Stomach (tissue), 19 donors: ENCODE measurements at places on chromosomes 5 and 9. TPM values are rescaled to one million over a fixed set of nuclear protein-coding genes. Genes with fewer than 3 reads are reported as not detected.

Gene ST8SIA4
- polyA plus RNA-seq: 0.38 TPM

Gene BTNL3
- polyA plus RNA-seq: 0.31 TPM

Gene TPM2
- 672 TPM for polyA plus RNA-seq

Gene PCDHGA10
- 0.44 TPM for polyA plus RNA-seq
